Renal cortex interstitium (tissue), 15 donors: ENCODE measurements at places on chromosomes 6 and 20. TPM values are rescaled to one million over a fixed set of nuclear protein-coding genes. Genes with fewer than 3 reads are reported as not detected.

DNA sequence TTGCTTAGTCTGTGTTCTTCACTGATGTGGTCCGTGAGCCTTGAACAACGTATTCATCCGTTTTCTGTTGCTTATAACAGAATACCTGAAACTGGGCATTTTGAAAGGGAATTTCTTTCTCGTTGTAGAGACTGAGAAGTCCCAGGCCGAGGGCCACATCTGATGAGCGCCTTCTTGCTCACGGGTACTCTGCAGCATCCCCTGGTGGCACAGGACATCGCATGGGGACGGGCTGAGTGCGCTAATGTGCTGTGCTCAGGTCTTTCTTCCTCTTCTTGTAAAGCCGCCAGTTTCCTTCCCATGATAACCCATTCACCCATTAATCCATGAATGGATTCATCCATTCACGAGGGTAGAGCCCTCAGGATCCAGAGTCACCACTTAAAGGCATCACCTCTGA is 161.0 kb downstream of the NFATC2 start:
- no peak for DNase-seq

DNA sequence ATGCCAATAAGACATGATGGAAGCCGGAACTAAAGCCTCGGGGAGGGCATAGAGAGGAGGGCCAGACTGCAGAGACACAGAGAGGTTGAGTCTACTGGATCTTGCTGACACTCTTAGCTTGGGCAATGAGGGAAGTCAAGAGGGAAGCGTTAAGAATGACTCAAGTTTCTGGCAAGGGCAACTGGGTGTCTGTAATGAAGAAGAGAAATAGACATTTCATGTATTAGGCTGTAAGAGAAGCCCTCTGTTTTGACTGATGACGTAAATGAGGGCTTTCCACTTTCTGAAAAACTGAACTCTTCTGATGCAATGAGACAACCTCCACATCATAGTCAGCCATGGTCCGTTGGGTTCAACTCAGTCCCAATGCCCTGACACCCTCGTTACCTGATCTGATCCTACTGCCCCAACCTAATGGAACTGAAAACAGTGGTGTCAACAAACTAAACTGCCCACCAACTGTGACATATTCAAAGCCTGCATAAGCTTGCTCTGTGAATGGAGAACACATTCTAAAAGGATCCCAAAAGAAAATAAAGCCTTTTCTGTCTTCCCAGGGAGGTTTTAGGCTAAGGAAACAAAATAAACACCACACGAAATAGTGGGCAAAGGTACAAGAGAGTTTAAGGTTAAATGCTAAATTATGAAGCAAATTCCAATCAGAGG is 45.8 kb upstream of the PNRC1 start:
- DNase-seq = no peak

GRCh38 chr6:102488729-102489128 is 1095.2 kb downstream of the GRIK2 start:
- DNase-seq = no peak

DNA sequence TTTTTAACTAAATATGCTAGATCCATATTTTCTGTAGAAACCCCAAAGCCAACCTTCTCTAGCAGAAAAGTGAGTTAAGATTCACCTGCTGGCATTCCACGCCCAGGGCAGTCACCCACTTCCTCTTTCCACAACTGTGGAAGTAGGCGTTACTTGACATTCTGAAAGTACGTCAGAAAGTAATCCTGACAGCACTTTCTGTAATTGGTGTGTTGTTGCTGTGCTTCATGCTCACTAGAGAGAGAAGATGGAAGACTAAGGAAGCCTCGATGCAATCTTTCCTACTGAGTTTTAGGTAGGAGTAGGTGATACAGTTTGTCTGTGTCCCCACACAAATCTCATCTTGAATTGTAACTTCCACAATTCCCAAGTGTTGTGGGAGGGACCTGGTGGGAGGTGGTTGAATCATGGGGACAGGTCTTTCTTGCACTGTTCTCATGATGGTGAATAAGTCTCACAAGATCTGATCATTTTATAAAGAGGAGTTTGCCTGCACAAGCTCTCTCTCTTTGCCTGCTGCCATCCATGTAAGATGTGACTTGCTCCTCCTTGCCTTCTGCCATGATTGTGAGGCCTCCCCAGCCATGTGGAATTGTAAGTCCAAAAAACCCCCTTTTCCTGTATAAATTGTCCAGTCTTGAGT is 101.1 kb downstream of the MAP3K7 start:
- no peak for DNase-seq

The FAXC gene
- 5.1 TPM for polyA plus RNA-seq

DNA sequence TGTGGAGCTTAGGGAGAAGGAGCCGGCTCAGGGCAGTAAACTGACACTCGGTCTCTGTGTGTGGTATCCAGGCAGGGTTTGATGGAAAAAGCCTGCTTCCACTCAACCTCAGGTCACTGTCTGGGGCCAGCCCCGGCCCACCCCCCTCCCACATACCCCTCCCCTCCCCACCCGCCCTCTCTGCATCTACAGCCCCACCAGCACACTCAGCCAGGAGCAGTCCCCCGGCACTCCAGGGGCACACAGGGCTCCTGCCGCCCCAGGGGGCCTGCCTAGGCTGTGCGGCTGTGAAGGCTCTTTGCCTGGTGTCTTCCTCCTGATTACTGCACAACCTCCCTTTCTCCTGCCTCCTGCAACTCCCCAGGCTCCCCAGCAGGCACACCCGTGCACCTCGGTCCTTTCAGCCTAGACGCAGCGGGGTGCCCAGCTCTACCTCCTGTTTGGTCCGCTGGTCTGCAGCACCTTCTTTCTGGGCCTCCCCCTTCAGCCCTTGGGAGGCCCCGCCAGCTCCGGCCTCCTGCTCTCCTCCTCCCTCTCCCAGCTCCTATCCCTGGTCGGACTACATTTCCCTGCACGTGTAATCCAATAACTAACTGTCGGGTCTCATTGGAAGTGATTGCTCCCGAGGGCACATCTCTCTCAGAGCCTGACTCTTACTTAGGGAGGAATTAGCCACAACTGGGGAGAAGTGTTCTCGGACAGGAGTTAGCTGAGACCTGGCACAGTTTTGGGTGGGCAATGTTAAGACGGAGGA is 1.3 kb upstream of the FOXF2 start:
- no peak for DNase-seq
